ENCODE measurements at places on chromosomes 3 and 15. TPM values are rescaled to one million over a fixed set of nuclear protein-coding genes. Genes with fewer than 3 reads are reported as not detected.

The CLRN1 gene
- 0.43 TPM for total RNA-seq

The GADL1 gene
- total RNA-seq, result 0.08 TPM

The RLBP1 gene
- total RNA-seq, result 0.31 TPM

The TTLL13 gene
- total RNA-seq, result 18.0 TPM

The AHSG gene
- 1.6 TPM for total RNA-seq

The NDN gene
- 66.5 TPM for total RNA-seq

The LDHAL6B gene
- 18.6 TPM for total RNA-seq

The ADAMTSL3 gene
- 16.4 TPM for total RNA-seq

The STRA6 gene
- total RNA-seq, result 4.1 TPM

The CPEB1 gene
- 89.1 TPM for total RNA-seq

The GOLGA8J gene
- 11.5 TPM for total RNA-seq

The AP2M1 gene
- total RNA-seq, result 334 TPM

The MYH15 gene
- total RNA-seq, result 2.2 TPM

The RAD18 gene
- 18.8 TPM for total RNA-seq

The OSBPL10 gene
- 175 TPM for total RNA-seq

The RGMA gene
- total RNA-seq, result 120 TPM

The UMPS gene
- total RNA-seq, result 24.6 TPM

The ISLR2 gene
- total RNA-seq, result 12.8 TPM

The GHRL gene
- total RNA-seq, result 0.50 TPM

The DPPA2 gene
- total RNA-seq, result 6.6 TPM

The IGSF11 gene
- 105 TPM for total RNA-seq

The DNAJA4 gene
- 145 TPM for total RNA-seq

The MITF gene
- total RNA-seq, result 5.5 TPM

The CYP11A1 gene
- 74.3 TPM for total RNA-seq

The GRAMD2A gene
- total RNA-seq, result 1.4 TPM

The WDR6 gene
- 171 TPM for total RNA-seq

The ECE2 gene
- 1.4 TPM for total RNA-seq

The AQR gene
- total RNA-seq, result 38.5 TPM

The CLDN18 gene
- 1.7 TPM for total RNA-seq

The RTP4 gene
- total RNA-seq, result 2.0 TPM

The FSIP1 gene
- 8.2 TPM for total RNA-seq

The SNTN gene
- not detected for total RNA-seq

The GPR176 gene
- 22.0 TPM for total RNA-seq

The CISH gene
- total RNA-seq, result 3.7 TPM

The PLXND1 gene
- total RNA-seq, result 87.8 TPM

The MGLL gene
- 18.3 TPM for total RNA-seq

The CATSPER2 gene
- 49.6 TPM for total RNA-seq

The CCDC14 gene
- 63.7 TPM for total RNA-seq

The BMF gene
- total RNA-seq, result 7.7 TPM

The EIF3J gene
- 65.6 TPM for total RNA-seq

The LSAMP gene
- total RNA-seq, result 3.1 TPM

The TBL1XR1 gene
- total RNA-seq, result 59.8 TPM

The GABRB3 gene
- total RNA-seq, result 19.6 TPM

The FETUB gene
- 0.79 TPM for total RNA-seq

The PLD1 gene
- 27.4 TPM for total RNA-seq

The TNNC1 gene
- total RNA-seq, result 11.3 TPM

The TEX55 gene
- total RNA-seq, result 70.4 TPM

The ZBBX gene
- total RNA-seq, result 23.2 TPM

The SETMAR gene
- total RNA-seq, result 36.9 TPM

The LRRIQ4 gene
- 1.3 TPM for total RNA-seq

The ARPP21 gene
- 0.47 TPM for total RNA-seq

The MELTF gene
- 11.1 TPM for total RNA-seq

The SOX14 gene
- not detected for total RNA-seq

The PLCB2 gene
- total RNA-seq, result 8.8 TPM

The SYNPR gene
- not detected for total RNA-seq

The SEMA3F gene
- 6.9 TPM for total RNA-seq

The ZNF717 gene
- 31.2 TPM for total RNA-seq

The RARB gene
- total RNA-seq, result 0.63 TPM

The NEK4 gene
- total RNA-seq, result 66.6 TPM
